GM12865 (cell line): ENCODE measurements at places on chromosomes 7 and 10.

DNA sequence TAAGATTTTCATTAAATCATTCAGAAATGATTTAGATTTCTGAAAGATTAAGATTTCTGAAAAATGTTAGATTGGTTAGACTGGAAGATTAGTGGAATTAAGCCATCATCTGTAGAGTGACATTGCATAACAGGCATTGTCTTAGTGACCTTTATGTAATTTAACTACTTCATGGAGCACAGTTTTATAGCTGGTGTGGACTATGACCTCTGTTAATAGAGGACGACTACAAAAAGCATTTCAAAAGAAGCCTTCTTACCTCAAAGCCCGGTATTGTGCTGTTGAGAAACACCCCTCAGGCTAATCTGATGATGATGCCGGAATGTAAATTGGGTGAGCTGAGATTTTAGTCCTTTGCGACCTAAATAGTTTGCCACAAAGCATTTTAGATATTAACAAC is 55.6 kb downstream of the GALNT11 start:
- DNase-seq: no peak

GRCh38 chr10:131874991-131875451 is 25.8 kb upstream of the PPP2R2D start:
- peak; percentile 74 for DNase-seq

GRCh38 chr7:124692425-124692824 is 73.2 kb downstream of the GPR37 start:
- DNase-seq: no peak

GRCh38 chr10:51892965-51893658 is 193.7 kb upstream of the CSTF2T start:
- peak; percentile 31 for DNase-seq

GRCh38 chr10:127834221-127834620 is 58.5 kb downstream of the CLRN3 start:
- no peak for DNase-seq

DNA sequence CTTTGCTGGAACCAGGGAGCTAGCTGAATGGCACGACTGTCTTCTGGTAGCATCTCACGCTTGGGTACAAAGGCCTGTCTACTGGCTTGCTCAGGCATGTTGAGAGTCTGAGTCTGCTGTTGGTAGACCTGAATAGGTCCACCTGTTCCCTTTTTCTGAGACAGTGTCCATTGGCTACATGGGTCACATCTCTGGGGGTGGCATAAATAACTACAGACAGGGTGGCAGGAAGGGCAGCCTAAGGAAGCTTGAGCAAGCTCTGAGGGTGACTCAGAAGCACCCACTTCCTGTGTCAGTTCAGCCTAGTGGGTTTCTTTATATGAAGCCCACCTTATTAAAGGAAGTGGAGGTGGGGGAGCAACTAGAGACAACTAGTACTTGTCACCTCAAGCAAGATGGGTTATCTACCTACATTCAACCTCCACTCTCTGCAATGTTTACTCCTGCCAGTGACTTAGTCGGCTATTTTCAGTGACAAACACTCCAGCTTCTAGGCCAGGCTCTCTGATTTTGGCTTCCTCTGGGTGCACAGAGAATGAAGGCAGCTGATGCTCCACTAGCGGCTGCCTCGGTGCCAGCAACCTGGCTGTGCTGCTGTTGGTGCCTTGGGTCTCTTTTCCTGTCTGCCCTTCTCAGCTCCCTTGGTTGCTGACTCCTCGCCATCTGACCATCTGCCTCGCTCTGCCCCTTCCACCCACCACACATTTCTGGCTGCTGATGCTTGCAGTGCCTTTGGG is 5.7 kb upstream of the ZYX start:
- no peak for DNase-seq
